ENCODE measurements at places on chromosomes 7 and 10.

GRCh38 chr7:20441346-20441745, 110.6 kb downstream of the ITGB8 start:
- no peak for DNase-seq

DNA sequence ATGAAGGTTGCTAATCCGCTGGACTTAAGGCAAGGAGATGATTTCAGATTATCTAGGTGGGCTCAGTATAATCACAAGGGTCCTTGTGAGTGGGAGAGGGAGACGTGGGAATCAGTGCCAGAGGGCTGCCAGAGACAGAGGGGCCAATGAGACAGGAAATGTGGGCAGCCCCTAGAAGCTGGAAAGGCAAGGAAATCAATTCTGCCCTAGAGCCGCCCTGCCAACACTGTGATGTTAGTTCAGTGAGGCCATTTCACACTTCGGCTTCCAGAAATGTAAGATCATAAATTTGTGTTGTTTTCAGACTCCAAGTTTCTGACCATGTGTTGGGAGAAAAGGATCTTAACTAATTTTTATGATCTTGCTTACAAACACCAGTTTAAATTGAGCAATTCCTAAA, 3.6 kb upstream of the GPNMB start:
- no peak for DNase-seq

DNA sequence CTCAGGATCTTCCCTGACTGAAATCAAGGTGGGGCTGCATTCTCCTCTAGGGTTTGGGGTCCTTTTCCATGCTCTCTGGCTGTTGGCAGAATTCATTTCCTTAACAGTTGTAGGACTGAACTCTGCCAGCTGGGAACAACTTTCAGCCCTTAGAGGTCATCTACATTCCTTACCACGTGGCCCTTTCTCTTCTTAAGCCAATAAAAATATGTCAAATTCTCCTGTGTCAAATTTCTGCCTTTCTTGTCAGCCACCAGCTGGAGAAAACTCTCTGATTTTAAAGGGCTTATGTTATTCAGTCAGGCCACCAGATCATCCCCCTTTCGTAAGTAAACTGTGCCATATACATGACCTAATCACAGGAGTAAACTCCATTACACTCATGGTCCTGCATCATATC, 95.3 kb upstream of the IL6 start:
- no peak for DNase-seq

DNA sequence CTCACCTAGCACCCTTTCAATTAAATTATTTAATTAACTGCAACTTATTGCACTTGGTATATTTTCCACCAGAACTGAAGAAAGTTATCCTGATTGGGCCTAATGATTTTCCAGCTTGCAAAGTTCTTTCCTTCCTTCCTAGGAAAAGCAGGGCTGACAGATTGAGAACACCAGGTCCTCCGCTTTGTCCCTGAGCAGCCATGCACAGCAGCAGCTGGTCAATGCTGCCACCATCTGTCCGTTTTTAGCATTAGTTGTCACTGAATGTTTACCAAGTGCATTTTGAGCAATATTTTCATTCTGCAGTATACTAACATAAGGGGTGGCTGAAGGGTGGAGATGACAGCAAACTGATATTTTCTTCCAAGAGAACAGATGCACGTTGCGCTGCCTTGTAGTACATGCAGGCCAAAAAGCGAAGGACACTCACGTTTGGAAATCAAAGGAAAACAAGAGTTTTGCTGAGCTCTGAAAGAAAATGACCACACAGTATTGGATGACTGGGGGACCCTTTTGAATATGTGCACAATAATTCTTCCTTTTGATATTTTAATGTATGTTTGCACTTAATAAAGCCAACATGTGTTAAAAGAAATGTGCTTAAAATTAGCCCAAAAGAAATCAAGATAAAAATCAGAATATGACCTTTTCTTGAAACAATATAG, 248.8 kb upstream of the PTN start:
- peak; percentile 48 for DNase-seq

DNA sequence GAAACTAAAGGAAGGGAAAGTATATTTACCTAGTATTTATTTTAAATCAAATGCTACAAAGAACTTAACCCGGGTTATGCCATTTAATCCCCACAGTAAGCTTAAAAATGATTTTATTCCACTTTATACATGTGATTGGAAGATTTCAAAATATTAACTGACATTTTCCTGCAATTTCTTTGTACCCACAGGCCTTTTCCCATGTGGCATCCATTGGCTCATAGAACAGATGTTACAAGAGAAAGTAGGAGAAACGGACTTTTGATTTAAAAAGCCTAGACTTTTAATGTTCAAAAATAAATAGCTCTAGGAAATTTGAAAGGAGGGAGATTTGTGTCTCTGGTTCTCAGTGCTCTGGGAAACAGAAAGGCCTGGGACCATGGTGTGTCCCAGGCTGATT, 807.9 kb downstream of the KCNMA1 start:
- no peak for DNase-seq
